Endodermal cell (in vitro differentiated cells): ENCODE measurements at places on chromosomes 12 and 14.

DNA sequence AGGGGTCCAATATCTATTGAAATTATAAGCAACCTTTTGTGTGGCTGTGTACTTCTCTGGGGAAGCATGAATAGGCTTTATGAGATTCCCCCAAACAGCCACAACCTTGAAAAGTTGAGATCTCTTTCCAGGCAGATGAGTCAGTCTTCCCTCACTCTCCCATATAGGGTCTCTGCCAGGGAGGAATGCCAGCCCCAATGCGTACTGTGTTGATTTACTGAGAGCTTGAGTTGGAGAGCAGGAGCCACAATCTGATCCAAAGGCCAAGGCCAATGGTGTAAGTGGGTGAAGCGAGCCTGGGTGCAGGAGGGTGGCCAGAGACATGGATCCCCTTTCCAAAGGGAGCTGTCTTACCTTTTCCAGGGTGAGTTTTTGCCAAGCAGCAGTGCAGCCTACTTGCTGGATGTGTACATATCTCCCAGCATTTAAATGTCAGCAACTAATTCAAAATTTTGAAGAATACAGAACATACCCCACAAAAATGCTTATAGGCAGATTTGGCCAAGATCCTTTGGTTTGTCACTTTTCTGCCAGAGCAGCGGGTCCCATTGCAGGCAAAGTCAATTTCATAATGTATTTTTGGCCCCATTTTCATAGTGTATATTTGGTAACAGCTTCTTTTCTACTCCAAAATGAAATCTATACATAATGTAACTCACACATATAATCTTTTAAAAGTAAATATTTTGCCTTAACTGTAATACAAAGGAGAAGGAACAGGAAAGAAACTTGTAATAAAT lies 88.2 kb downstream of the TBC1D30 start:
- DNase-seq: no peak

- DNase-seq: peak; percentile 65
Observed at GRCh38 chr12:115910057-115910456, 367.4 kb downstream of the MED13L start.

DNA sequence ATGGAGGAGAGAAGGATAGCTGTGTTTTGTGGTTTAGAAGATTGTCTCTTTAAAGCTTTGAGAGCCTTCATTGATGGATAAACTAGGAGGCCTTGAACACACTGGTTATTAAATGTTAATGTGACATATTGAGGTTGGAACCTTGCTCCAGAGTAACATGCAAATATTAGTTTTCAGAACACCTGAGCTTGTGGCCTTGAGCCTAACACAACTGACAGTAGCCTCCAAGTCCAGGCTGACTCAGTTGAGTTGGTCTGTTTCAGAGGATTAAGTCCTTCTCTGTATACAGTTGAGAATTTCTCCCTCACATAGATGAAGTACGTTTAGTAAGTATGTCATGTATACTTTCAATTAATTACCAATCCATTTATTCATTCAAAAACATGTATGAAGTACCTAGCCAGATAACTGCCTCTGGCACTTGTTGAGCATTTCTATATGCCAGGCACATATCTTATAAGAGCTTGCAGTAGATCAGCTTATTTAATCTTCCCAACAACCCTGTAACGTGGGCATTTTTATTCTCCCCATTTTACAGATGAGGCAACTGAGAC lies 63.5 kb downstream of the ELK3 start:
- no peak for DNase-seq

- no peak for DNase-seq
Observed at GRCh38 chr12:116552773-116553373, 6.3 kb upstream of the MAP1LC3B2 start.

DNA sequence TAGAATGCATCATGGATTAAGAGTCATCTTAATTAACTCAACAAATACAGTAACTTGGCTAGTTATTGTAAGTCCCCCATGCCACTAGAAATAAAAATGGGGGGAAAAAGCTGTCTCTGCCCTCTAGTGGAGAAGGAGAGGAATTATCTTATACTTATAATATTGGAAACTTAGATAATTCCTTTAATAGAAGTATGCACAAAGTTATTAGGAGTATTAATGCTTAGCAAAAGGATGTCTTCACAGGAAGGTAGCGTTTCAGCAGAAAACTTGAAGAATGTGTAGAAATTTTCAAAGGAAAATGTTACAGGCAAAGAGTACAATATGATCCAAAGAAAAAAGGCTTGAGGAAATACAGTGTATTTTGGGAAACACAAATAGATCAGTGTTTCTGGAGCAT lies 19.8 kb downstream of the OR5AU1 start:
- no peak for DNase-seq

DNA sequence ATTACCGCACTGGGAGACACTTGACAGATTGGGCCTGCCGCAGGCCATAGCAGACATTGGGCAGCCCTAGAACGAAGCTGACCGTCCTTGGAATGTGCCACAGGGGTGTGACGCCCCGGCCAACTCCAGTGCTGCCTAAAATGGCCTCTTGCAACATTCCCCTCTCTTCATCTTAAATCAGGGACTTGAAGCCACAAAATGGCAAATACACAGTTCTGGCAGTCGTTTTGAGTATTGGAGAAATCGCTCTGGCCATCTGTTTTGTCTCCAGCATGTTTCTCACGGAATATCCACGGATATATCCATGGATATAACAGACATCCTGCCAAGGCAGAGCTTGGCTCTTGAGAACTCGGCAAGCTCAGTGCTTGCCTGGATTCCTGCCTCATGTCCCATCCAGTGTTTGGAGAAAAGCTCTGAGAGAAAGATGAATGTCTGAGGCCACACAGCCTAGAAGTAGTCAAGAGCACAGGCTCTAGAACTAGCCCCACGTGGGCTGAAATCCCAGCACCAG lies 158.4 kb downstream of the CHST11 start:
- DNase-seq: no peak
